IMR-90 (cell line): ENCODE measurements at places on chromosomes 6 and 20. TPM values are rescaled to one million over a fixed set of nuclear protein-coding genes. Genes with fewer than 3 reads are reported as not detected.

GRCh38 chr6:89508755-89509563 lies 76.0 kb downstream of the ANKRD6 start:
- H3K36me3 ChIP-seq = no peaks in the 10 kb centered on the region
- no peak for DNase-seq

- H3K4me1 ChIP-seq = peaks cover 2% of the 10 kb centered on the region; the same call in 1 of the 2 replicates
- no peak overlapping the region for H3K4me3 ChIP-seq
- H3K36me3 ChIP-seq = no peaks in the 10 kb centered on the region
- H3K27ac ChIP-seq = no peak overlapping the region
- DNase-seq = no peak
Measured at GRCh38 chr20:8303651-8304050, 171.6 kb downstream of the PLCB1 start.

DNA sequence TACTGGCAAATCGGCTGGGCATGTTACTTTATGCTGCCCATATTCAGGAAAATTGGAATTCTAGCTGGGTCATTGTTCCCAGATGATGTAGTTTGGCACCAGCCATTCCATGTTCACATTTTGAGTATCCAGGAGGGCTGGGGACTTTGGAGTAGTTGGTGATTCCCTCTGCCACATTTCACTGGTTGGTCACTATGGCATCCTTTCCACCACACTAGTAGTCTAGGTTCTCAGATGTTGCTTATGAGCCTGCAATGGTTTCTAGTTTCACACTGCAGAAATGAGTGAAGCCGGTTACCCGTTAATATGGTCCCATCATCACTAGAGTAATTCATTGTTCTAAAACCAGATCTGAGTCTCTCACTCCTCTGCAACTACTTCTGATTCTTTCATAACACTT lies 4.6 kb downstream of the PTPN1 start:
- H3K27me3 ChIP-seq = no peaks in the 10 kb centered on the region
- no peak for DNase-seq
- H3K27ac ChIP-seq = peak overlapping the region; percentile 11
- H3K36me3 ChIP-seq = peaks cover 8% of the 10 kb centered on the region

GRCh38 chr6:92559611-92560010 lies 859.7 kb downstream of the EPHA7 start:
- H3K4me3 ChIP-seq = no peak overlapping the region
- no peak for DNase-seq
- H3K36me3 ChIP-seq = no peaks in the 10 kb centered on the region
- H3K4me1 ChIP-seq = no peaks in the 10 kb centered on the region
- no peaks in the 10 kb centered on the region for H3K27me3 ChIP-seq
- H3K27ac ChIP-seq = no peak overlapping the region

The CCN6 gene
- not detected in 2 replicates for total RNA-seq

The HUS1B gene
- 0.36 and 0.56 TPM in 2 replicates for total RNA-seq
